ENCODE measurements at places on chromosomes 13 and 19. TPM values are rescaled to one million over a fixed set of nuclear protein-coding genes. Genes with fewer than 3 reads are reported as not detected.

The PSG5 gene
- 0.35 TPM for total RNA-seq

The KIR3DL2 gene
- total RNA-seq = not detected

The LYL1 gene
- 0.63 TPM for total RNA-seq

The RAB3D gene
- total RNA-seq = 58.9 TPM

The CBY2 gene
- total RNA-seq = not detected

The FUT6 gene
- total RNA-seq = 0.19 TPM

The HS6ST3 gene
- total RNA-seq = not detected

The LHB gene
- not detected for total RNA-seq

The ZNF549 gene
- 3.9 TPM for total RNA-seq

The SLC10A2 gene
- not detected for total RNA-seq
